ENCODE measurements at places on chromosomes 3 and 15.

- DNase-seq = no peak
Observed at GRCh38 chr3:127749361-127749760, 73.0 kb downstream of the MGLL start.

DNA sequence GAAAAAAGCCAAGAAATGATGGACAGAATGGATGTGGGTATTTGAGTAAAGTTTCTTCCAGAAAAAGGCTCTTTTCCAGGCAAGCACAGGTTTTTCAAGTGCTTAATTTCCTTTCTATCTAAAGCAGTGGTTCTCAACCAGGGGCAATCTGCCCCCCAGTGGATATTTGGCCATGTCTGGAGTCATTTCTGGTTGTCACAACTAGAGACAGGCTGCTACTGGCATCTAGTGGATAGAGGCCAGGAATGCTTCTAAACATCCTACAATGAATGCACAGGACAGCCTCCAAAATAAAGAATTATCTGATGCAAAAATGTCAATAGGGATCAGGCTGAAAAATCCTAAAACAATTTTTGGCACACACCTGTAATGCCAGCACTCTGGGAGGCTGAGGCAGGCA is 23.9 kb downstream of the SEC22C start:
- peak; percentile 30 for DNase-seq

DNA sequence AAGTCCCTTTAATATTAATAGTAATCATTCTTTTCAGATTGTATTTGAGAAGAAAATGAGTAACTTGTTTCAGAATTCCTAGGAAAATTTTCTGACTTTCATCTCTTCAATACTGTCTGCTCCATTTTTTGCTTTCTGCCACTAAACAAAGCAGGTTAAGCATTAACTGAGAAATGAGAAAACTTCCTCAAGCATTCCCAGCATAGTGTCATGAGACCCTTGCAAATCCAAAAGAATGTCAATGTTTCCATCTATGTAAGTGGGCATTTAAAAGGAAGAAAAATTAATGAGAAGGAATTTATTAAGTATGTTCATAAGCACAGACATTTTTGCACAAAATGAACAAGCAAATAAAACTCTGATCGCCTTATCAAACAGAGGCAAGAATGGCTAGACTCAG is 148.0 kb upstream of the STRIT1 start:
- no peak for DNase-seq

DNA sequence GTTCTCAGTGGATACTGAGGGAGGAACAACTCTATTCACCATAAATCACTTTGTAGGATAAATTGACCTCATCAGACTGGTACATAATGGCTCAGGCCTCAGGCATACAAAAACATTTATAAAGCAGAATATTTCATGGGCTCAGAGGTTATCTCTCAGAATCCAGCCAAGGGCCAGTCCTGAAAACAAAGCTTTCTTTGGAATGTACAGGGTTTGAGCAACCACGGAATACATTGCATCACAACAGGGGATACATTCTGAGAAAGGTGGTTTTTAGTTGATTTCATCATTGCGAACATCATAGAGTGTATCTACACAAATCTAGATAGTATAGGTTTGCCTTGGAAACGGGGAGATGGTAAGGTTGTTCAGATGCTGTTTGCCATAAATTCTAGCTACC is 33.4 kb upstream of the CTDSPL2 start:
- no peak for DNase-seq

DNA sequence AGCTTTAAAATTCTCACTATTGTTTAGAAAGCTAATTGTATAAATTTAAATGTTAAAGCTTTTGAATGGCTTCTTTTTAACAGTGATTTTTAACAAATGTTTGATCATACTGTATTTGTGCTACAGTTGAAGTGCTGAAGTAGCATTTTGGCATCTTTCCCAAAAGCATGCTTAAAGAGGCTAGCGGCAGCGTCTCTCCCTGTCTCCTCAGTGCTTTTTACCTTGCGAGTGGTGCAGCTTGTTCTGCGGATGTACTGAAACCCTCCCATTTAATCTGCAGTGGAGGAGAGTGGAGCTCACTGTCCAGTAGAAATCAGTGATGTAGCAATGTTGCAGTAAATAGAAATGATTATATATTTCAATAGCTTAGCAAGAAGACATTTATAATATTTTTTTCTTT is 43.7 kb downstream of the LRRC49 start:
- DNase-seq = no peak
